ENCODE measurements at places on chromosomes 7 and 10. TPM values are rescaled to one million over a fixed set of nuclear protein-coding genes. Genes with fewer than 3 reads are reported as not detected.

DNA sequence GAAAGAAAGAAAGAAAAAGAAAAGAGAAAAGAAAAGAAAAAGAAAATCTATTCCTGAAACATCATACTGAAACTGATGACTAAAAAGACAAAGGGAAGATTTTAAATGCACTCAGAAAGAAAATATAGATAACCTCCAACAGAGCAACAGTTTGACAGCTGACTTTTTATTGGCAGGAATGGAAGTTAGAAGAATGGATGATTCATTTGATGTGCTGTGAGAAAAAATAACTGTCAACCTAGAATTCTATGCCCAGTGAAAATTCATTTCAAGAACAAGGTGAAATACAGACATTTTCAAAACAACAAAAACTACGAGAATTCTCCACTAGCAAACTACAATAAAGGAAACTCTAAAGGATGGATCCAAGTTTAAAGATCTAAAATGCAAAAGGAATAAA lies 50.5 kb upstream of the HSPA12A start:
- DNase-seq: no peak

GRCh38 chr10:62582804-62583208 lies 208.6 kb downstream of the ZNF365 start:
- peak; percentile 63 for DNase-seq

DNA sequence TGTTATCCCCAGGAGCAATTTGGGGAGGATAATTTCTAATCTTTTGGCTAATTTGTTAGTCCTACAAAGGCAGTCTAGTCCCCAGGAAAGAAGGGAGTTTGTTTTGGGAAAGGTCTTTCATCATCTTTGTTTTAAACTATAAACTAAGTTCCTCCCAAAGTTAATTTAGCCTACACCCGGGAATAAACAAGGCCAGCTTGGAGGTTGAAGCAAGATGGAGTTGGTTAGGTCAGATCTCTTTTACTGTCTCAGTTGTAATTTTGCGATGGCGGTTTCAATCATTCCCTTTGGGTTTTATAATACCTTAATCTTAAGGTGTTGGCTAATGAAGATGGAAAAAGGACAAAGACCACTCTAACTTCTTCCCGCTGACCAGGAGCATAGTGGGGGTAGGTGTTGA lies 166.4 kb upstream of the NAMPT start:
- no peak for DNase-seq

GRCh38 chr7:44460325-44460724 lies 30.1 kb downstream of the NUDCD3 start:
- DNase-seq: no peak

DNA sequence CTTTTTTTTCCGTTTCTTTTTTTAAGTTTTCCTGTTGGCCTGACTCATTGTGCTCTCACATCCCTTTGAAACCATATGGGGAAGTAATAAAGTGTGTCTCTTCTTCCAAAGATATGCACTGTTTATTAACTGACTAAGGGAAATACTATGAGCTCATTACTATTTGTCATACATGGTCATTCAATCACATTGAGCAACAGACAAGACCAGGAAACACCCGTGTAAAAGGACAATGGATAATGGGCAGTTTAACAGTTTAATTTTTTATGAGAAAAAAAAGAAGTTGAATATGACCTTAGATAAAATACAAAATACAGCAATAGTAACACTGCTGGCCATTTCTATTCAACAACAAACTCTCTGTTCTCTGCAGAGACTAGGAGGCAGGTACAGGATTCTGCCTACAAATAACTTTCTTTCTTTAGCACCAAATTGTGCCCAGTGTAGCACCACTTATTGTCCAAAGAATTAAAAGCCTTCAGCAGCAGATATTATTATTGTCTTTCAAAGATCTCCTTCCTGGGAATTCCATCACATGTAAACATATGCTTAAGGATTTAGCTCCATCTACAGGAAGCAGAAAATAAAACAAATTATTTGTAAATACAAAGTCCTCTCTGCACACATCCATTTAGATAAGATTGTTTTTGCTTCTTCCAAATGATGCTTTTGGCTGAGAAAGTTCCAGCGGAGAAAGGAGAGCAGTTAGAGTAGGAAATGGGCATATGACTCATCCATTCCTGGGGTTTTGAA lies 55.0 kb upstream of the AKR1E2 start:
- DNase-seq: no peak

- no peak for DNase-seq
Observed at GRCh38 chr7:43694399-43694748, 34.9 kb downstream of the COA1 start.

DNA sequence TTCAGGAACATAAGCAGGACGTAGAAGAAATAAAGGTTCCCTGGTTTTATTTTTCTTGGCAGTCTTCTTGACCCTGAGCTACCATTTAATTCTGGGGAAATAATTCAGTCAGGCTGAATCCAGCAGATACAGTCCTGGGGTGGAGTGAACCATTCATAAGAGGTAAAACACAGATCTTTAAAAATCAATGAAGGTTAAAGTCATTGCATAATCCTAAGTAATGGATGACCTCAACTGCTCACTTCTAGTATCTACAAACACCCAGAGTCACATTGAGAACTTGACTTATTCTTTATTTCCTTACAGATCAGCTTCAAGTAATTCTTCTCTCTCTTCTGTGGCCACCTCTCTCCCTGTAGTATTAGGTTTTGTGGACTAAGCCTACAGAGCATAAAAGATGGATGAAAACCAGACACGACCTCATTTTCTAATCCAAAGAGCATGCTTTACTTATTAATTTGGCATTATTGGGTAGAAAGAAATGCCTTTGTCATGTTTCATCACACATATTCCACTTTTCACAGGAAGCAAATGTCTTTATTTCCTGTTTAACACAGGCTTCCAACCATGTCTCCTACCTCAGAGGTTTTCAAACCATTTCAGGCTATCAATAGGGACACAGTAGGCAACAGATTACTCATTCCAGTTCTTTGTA lies 182.3 kb upstream of the IMMP2L start:
- DNase-seq: no peak

GRCh38 chr7:19561121-19561805 lies 147.6 kb downstream of the POLR1F start:
- DNase-seq: no peak

GRCh38 chr10:7610026-7610425 lies 56.7 kb downstream of the ITIH5 start:
- no peak for DNase-seq

- no peak for DNase-seq
Observed at GRCh38 chr10:73584737-73585136, 6.4 kb downstream of the USP54 start.

DNA sequence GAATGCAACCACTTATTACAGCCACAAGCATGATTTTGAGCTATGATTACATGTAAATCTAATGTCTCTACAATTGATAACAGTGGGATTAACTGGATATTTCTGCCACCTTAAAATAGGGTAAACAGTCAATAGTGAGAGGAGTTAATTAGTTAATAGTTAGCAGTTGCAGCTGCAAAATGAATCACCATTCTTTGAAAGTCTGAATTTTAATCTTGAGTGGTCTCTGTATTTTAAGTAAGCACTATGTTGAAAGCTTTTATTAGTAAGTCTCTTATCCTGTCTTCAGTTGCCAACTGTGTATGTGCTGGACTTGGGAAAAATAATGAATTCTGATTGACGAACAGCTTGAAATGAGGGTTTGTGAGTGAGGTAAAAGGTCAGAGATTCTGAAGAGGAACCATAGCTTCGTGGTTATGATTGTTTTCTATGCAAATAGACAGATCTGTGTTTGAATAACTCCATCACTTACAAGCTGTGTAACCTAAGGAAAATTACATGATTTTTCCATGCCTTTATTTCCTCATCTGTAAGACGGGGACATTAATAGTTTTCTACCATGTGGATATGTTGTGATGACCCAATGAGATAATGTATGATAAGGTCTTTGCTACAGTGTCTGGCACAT lies 75.2 kb downstream of the RNLS start:
- DNase-seq: no peak

DNA sequence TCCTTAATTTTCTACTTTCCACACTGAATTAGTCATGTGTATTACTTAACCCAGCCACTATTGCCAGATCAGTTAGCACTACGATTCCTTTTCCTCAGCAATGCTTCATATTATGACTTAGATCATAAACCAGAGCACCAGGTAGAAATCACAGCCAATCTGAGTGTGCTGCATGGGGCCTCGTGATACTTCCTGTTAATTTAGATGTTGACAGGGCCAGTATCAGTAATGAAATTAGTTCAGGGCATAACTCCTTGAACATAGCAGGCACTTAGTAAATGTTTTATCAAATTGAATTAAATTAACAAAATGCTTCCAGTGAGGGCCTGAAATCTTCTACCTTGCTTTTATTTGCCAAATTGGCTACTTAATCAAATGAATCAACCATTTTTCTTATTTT lies 169.3 kb upstream of the LRGUK start:
- no peak for DNase-seq

DNA sequence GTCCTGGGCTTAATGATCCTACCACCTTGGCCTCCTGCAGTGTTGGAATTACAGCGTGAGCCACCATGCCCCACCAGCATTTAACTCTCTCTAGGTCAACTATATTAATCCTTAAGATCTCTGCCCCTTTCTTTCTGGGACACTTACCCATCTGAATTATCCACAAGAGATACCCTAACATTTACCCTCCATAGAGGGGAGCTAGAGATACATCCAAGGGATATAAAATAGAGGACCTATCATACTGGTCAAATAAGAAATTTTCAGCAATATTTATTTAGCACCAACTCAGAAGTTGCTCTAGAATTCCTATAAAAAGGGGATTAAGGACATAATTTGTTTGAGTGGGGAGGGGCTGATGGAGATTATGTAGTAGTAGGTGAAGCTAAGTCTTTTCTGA lies 96.5 kb downstream of the OTUD1 start:
- no peak for DNase-seq

DNA sequence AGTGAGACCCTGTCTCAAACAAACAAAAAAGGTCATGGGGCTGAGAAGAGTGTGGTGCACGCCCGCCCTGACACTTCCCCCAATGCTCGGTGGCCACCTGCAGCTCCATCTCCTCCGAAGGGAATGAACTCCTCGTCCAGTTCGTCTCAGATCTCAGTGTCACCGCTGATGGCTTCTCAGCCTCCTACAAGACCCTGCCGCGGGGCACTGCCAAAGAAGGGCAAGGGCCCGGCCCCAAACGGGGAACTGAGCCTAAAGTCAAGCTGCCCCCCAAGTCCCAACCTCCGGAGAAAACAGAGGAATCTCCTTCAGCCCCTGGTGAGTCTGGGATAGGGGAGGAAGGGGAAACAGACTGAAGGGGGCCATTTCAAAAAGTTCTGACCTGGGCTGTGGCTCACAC lies 4.2 kb downstream of the PCOLCE start:
- DNase-seq: no peak

DNA sequence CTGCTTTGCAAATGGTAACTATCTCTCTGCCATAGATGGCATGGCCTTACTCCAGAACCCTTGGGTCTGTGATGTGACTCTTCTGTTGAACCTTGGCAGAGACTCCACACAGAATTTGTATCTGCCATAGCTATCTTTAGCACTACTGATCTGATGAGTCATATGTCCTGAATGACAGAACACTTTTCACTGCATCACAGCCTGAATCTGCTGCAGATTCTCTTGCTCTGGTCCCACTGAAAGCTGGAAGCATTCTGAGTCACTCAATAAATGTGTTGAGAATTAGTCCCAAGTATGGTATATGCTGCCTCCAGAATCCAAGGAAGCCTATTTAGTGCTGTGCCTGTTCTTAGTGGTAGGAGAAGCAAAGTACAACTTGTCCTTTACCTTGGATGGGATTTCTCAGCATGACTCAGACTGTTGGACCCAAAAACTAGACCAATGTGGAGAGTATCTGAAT lies 39.5 kb upstream of the ANKRD1 start:
- DNase-seq: no peak

DNA sequence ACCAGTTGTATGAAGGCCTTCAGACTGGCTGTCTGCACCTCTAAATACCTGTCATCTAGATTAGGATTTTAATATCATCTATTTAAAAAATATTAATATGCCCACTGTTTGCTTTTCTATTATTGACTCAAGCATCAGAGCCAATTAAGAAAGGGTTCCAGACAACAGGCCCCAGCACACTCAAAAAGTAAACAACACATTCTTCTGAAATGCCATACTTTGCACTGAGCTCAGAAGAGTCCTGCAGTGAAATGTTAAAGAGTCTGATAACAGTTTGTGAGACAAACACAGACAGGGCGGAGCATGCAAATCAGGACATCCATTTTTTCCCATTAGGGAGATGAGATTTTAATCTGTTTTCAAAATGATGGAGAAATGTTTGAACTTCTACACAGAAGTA lies 45.9 kb upstream of the KLF6 start:
- DNase-seq: no peak

GRCh38 chr10:78025685-78026364 lies 3.5 kb downstream of the POLR3A start:
- no peak for DNase-seq

DNA sequence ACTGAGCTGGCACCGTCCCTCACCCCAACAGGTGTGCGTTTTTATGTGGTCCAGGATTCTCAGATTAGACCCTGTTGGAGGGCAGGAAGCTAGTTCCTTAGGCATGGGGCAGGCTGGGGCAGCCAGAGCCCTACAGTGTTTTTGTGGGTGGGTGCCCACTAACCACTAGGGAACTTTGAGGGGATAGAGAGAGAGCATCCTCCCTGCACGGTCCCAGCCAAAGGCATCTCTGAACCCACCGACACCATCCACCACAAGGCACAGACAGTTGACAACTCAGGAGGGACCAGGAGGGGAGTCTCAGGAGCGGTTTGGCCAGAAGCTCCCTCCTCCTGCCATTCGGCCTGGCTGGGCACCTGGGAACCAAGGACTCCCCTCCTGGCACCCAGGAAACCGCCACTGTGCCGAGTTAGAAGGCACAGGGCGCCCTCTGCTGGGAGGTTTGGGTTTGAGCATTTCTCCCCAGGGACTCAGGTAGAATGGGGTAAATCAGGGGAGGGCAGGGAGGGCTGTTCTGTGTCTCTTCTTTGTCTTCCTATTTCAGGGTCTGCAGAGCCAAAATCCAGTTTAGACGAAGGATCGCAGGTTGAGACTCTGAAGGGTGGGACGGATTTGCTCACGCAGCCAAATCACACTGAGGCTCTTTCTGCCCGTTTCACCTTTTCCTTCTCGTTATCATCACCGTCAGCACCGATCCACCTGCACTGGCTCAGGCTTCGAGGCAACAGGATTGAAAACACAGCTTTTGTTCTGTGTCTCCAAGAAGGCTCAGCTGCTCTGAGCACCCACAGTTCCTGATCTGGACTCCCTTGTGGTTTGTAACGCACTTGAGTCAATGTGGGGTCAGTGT lies 84.8 kb upstream of the COL13A1 start:
- DNase-seq: no peak

Gene SNCG
- 86.1 TPM for total RNA-seq

Gene ADRB1
- total RNA-seq: 1.3 TPM

Gene KLHDC10
- 22.2 TPM for total RNA-seq

Gene VPS41
- 47.5 TPM for total RNA-seq

Gene AGBL3
- 1.7 TPM for total RNA-seq

Gene COX19
- total RNA-seq: 10.8 TPM

Gene ZPBP
- total RNA-seq: not detected

Gene SRRM3
- total RNA-seq: 0.22 TPM

Gene TMEM270
- not detected for total RNA-seq

Gene TAC1
- total RNA-seq: 62.8 TPM

Gene MMD2
- not detected for total RNA-seq

Gene GARIN1A
- total RNA-seq: 0.63 TPM

Data from tibial nerve (tissue), 4 donors.